Glutamatergic neuron (in vitro differentiated cells): ENCODE measurements at places on chromosomes 3 and 15. TPM values are rescaled to one million over a fixed set of nuclear protein-coding genes. Genes with fewer than 3 reads are reported as not detected.

GRCh38 chr3:157373783-157374182 is 62.9 kb upstream of the PTX3 start:
- no peak for DNase-seq
- H3K27me3 ChIP-seq, result peaks cover 2% of the 10 kb centered on the region
- H3K27ac ChIP-seq, result no peak overlapping the region

- H3K36me3 ChIP-seq, result no peaks in the 10 kb centered on the region
- DNase-seq, result no peak
- H3K27me3 ChIP-seq, result no peaks in the 10 kb centered on the region
- H3K4me3 ChIP-seq, result no peak overlapping the region
Observed at GRCh38 chr15:55928955-55929354, 64.5 kb downstream of the NEDD4 start.

Gene TGM4
- total RNA-seq, result not detected

DNA sequence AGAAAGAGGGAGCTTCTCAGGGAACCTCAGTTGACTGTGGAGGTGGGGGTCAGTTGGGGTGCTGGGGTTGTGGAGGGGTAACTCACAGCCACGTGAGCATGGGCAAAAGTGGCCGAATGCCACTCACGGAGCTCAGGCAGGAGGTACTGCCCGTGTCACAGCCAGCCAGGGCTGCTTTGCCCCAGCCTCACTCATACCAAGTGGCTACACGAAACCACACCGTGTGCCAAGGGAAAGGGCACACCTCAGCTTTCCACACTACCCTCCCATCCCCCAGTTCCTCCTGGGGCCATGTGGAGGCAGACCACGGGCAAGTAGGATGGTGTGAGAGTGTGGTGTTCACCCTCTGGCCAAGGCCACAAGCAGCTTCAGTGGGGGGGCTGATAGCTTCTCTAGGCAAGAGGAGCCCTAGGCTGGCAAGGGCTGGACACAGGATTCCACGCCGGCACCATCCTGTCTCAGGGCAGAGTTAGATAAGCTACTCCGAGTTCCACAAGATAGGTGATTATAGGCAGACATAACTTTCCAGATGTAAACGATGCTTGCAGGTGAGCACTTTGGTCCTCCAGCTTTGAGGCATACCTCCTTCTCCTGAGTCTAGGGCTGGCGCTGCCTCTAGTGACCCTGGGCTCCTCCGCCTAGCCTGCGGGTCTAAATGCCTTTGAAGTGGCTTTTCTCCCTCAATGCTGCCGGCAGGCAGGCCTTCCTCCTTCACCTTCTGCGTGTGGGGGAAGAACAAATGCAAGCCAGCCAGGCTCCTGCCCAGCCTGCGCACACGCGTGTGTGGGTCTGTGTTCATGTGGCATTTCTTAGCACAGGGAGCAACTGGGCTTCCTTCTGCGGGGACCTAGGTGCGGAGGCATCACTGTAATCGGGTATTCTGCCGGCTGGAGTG is 25.0 kb downstream of the RGMA start:
- H3K36me3 ChIP-seq, result no peaks in the 10 kb centered on the region
- no peak overlapping the region for H3K4me3 ChIP-seq
- no peak overlapping the region for H3K27ac ChIP-seq

Gene UBE2E2
- 40.6 TPM for total RNA-seq

DNA sequence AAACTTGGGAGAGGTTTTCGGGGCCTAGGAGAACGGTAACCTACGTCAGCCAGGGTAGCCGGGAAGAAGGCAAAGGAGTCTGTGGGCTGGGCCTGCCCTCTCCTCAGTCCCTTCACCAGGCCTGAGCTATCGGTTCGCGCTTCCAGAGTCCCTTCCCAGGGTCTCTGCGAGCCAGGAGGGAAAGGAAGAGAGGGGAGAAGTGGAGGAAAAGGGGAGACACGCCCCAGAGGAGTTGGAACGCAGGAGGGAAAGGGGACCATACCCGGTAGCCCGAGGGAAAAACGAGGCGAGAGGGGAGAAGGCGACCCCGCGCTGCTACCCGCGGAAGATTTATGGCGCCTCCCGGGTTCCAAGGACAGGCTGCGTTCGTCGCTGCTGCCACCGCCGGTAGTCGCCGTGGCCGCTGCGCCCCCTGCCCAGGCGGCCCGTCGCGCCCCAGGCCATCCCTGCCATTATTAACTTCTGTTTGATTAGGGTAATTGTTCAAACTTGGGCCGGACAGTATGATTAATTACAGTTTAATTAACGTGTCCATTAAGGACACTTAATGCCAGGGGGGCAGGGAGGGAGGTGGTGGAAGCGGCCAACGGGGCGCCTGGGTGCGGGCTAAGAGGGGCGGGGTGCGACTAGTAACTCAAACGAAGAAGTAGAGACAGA is 3.4 kb upstream of the SKOR1 start:
- peak overlapping the region; percentile 92 for H3K4me3 ChIP-seq
- peaks cover 37% of the 10 kb centered on the region for H3K27me3 ChIP-seq
- H3K36me3 ChIP-seq, result peaks cover 11% of the 10 kb centered on the region

GRCh38 chr3:197082871-197083270 is 53.3 kb upstream of the MELTF start:
- peaks cover 2% of the 10 kb centered on the region for H3K4me1 ChIP-seq
- no peak overlapping the region for H3K4me3 ChIP-seq
- no peaks in the 10 kb centered on the region for H3K27me3 ChIP-seq
- H3K36me3 ChIP-seq, result no peaks in the 10 kb centered on the region

Gene LMAN1L
- not detected for total RNA-seq

DNA sequence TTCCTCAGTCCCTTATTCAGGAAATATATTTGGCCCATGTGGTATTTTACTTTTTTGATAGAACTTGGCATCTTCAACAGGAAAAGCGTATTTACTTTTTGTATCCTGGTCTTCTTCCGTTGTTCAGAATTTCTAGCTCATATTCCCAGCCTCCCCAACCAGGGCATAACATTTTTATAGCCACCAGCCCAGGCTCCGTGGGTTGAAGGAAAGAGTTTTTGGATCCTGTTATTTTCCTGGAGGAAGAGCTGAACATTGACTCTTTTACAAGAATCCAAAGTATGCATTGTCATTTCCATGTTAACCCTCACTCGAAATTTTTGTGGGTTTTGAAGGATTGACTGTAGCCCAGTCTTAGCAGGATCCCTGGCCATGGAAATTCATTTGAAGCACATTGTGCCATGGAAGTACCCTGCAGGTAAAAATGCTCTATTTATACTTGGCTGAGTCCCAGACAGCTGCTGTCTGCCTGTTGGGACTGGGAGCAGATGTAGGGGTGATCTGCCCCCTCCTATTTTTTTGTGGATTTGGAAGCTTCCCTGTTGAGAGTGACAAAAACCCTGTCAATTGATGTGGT is 98.8 kb downstream of the AKAP13 start:
- H3K27ac ChIP-seq, result peak overlapping the region; percentile 82
- peak overlapping the region; percentile 9 for H3K4me3 ChIP-seq
- no peaks in the 10 kb centered on the region for H3K27me3 ChIP-seq
- H3K36me3 ChIP-seq, result no peaks in the 10 kb centered on the region
- DNase-seq, result no peak

DNA sequence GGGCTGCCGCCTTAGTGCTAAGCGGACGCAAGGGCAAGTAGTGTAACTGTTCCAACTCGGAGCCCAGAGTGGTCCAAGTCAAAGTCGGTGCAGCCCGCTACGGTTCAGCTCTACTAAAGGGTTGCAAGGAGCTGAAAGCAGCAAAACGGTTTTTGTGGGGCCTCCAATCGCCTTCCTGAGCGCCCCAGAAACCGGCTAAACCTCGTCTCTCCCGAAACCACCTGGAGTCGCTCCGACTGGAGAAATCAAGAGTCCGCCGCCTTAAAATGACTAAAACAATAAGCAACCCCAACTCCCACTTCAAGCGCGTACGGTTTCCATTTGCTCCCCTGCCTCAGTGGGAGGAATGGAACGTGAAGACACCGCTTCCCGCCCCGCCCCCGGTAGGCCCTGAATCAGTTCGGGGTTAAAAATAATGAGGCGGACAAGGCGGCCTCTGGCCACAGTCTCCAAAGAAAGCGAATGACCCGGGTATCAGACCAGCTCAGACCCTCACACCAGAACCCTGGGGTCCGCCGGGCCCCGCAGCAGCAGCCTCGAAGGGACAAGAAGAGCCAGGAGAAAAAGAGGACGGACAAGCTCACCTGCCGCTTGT is 401 bp downstream of the SEC11A start:
- H3K36me3 ChIP-seq, result no peaks in the 10 kb centered on the region
- peaks cover 1% of the 10 kb centered on the region for H3K27me3 ChIP-seq
- peak overlapping the region; percentile 97 for H3K4me3 ChIP-seq

Gene PIGBOS1
- 14.4 TPM for total RNA-seq

GRCh38 chr3:64460141-64460730 is 227.6 kb downstream of the ADAMTS9 start:
- H3K36me3 ChIP-seq, result no peaks in the 10 kb centered on the region
- DNase-seq, result no peak
- H3K27me3 ChIP-seq, result no peaks in the 10 kb centered on the region
- H3K4me1 ChIP-seq, result peaks cover 29% of the 10 kb centered on the region
- H3K4me3 ChIP-seq, result no peak overlapping the region

DNA sequence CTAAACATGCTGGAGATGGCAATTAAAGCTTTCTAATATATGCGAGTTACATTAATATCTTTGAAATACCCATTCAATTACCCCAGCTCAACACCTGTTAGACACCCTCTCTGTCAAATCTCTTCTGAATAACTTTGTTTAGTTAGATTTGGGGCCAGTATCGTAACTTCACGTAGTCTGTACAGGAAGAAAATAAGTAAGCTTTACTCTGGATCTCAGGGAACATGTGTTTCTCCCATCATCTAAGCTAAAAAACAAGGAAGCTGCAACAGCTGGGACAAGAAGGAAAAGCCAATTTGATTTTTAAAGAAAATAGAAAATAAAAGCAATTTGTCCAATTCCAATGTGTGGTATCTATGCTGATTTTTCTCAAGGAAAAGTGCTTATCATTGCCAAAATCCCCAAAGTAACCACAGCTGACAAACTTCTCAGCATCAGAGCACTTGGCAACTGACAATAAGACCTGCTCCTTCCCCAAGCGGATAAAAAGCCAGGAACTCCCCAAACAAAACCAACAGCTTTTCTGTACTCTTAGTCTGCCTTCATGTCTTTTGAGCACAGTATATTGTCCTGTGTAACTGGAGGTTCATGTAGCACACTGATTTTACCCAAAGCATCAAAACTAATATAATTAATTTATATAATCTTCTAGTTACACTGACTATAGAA is 279.1 kb downstream of the ZBTB20 start:
- H3K4me3 ChIP-seq, result no peak overlapping the region
- DNase-seq, result no peak
- no peaks in the 10 kb centered on the region for H3K36me3 ChIP-seq
- no peak overlapping the region for H3K27ac ChIP-seq

DNA sequence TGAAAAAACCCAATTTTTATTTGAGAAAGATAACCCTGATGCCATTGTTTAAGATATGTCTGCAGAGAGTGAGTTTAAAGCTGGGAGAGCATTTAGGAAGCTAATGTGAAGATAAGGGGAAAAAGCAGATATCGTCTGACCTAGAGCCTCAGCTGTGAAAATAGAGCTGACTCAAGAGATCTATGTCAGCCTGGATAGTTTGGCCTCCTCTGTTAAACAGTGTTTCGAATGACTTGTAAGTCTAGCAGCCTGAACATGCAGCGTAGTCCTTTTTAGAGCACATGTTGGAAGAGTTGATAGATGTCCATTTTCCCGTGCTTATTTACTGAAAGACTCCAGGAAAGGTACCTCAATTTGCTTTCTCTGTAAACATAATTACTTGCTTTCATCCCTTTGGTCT is 48.1 kb downstream of the ALCAM start:
- H3K4me1 ChIP-seq, result peaks cover 4% of the 10 kb centered on the region
- no peaks in the 10 kb centered on the region for H3K27me3 ChIP-seq
- H3K4me3 ChIP-seq, result no peak overlapping the region
- no peak for DNase-seq

DNA sequence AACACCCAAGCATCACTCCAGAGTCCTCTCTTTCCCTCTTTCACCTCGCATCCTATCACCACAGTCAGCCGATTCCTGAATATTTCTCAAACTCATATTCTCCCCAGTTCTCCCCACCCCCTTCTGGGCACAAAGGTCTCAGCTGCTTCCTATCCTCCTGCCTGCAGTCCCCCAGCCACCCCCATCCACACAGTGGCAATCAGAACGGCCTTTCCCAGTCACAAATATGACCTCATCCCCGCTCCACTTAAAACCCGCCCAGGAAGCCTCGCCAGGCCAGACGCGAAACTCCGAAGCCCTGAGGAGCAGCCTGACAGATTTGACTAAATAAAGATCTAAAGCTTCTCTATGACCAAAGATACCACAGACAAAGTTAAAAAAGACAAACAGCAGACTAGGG is 49.9 kb upstream of the LINGO1 start:
- no peak for DNase-seq
- no peak overlapping the region for H3K27ac ChIP-seq
- H3K36me3 ChIP-seq, result no peaks in the 10 kb centered on the region

DNA sequence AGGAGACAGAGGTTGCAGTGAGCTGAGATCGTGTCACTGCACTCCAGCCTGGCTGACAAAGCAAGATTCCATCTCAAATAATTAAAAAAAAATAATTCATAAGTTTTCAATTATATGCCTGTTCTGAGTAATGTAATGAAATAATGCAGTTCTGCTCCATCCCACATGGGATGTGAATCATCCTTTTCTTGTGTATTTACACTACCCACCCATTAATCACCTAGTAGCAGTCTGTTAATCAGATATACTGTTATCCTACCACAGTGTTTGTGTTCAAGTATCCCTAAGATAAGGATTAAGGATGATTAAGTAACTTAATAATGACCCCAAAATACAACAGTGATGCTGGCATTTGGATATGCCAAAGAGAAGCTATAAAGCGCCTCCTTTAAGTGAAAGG is 38.8 kb downstream of the PIGB start:
- no peaks in the 10 kb centered on the region for H3K4me1 ChIP-seq
- no peak overlapping the region for H3K4me3 ChIP-seq
- H3K36me3 ChIP-seq, result peaks cover 3% of the 10 kb centered on the region
- no peaks in the 10 kb centered on the region for H3K27me3 ChIP-seq
- no peak overlapping the region for H3K27ac ChIP-seq

Gene CACNA2D3
- 10.0 TPM for total RNA-seq

DNA sequence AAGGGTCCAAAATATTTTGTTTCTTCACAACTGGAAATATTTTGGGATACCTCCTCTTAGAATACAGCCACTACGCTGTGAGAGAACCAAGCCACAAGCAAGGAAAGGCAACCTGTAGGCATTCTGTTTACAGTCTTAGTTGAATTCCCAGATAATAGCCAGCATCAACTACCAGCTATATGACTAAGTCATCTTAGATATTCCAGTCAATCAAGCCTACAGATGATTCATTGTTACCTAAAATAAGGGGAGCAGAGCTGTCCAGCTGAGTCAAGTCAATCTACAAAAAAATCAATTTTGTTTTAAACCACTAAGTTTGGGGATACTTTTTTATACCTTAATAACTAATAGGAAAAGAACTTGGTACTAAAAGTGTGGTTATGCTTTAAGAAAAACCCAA is 526.4 kb upstream of the DPPA4 start:
- no peak overlapping the region for H3K4me3 ChIP-seq
- H3K36me3 ChIP-seq, result no peaks in the 10 kb centered on the region
- DNase-seq, result no peak
- H3K27me3 ChIP-seq, result no peaks in the 10 kb centered on the region
- H3K4me1 ChIP-seq, result no peaks in the 10 kb centered on the region

Gene ZNF502
- 0.32 TPM for total RNA-seq
